ENCODE measurements at places on chromosomes 12 and 14. TPM values are rescaled to one million over a fixed set of nuclear protein-coding genes. Genes with fewer than 3 reads are reported as not detected.

DNA sequence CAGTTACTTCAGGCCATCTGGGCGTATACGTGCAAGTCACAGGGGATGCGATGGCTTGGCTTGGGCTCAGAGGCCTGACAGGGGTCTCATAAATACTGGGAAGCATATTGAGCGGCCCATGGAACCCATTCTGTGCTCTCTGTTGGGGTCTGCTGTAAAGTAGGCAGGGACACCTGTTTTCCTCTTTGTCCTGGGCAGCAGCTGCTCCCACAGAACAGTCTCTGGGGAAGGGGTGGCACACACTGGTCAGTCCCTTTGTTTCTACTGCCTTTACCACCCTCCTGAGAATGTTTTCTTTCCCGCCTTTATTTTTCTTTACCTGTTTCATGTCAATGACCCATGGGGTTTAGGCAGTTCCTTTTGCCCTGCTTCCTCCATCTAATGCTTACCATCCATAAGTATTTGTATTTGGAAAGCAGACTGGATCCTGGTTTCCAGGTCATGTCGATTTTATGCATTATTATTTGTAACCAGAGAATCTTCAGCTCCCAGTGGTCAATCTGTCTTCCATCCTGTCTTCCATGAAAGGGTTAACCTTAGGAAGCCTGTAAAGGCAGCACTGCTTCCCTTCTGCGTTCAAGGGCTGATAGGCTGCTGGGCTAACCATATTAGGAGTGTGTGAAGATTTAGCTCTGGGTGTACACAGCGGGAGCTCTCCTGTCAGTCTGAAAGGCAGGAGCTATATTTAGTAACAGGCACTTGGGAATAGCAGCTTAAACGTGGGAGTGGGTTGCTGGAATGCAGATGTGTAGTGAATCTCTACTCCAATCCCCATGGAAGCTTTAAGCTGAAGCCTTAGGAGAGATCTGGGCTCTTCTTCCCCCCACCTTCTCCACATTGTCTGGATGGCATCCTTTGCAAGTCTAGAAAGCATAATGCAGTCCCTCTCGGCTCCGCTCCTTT is 124.0 kb downstream of the DYRK2 start:
- DNase-seq, result no peak

- no peak for DNase-seq
Measured at GRCh38 chr12:76755829-76756379, 8.0 kb upstream of the ZDHHC17 start.

The TEX22 gene
- 4.4 TPM for total RNA-seq

The ATF7 gene
- 24.0 TPM for total RNA-seq

The CLEC7A gene
- not detected for total RNA-seq

- DNase-seq, result peak; percentile 54
Measured at GRCh38 chr12:57604454-57604991, at the start of gene DTX3. TSS of gene DTX3 (plus strand) at chr12:57604824. CDS start at chr12:57606518, 1,694 bp downstream.

Measured in activated CD4-positive, alpha-beta memory T cell treated with anti-CD3 and anti-CD28 coated beads, Interleukin-2, amount 10 ng/mL, durations not matched to agents 7 days and 5 days (primary cell).